ENCODE measurements at places on chromosomes 1 and 21.

- DNase-seq: no peak
These were observed 132.8 kb upstream of the CD34 start for GRCh38 chr1:208043691-208044181.

DNA sequence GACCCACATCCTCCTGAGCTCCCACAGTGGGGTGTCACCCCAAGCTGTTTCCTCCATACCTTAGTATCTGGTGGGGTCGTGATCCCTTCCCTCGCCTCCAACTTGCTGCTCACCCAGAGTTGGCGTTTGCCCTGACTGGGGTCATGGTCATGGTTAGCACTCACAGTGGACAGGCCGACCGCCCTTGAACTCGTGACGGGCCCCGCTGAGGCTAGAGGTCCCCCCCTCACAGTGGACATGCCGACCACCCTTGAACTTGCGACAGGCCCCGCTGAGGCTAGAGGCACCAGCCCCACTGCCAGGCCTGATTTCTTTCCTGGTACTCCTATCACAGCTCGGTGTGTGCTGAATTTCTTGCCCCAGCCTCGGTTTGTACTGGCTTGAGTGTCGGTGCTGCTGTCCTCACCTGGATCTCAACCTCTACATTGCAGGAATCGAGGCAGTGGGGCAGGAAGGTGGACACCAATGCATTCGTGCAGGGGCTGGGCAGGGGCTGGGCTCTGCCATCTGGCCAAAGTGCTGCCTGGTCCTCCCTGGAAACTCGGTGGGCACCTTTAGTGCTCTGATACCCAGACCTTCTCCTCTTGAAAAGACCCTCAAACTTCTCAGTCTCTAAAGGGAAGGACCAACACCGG lies 37.5 kb upstream of the AJAP1 start:
- no peak for DNase-seq

DNA sequence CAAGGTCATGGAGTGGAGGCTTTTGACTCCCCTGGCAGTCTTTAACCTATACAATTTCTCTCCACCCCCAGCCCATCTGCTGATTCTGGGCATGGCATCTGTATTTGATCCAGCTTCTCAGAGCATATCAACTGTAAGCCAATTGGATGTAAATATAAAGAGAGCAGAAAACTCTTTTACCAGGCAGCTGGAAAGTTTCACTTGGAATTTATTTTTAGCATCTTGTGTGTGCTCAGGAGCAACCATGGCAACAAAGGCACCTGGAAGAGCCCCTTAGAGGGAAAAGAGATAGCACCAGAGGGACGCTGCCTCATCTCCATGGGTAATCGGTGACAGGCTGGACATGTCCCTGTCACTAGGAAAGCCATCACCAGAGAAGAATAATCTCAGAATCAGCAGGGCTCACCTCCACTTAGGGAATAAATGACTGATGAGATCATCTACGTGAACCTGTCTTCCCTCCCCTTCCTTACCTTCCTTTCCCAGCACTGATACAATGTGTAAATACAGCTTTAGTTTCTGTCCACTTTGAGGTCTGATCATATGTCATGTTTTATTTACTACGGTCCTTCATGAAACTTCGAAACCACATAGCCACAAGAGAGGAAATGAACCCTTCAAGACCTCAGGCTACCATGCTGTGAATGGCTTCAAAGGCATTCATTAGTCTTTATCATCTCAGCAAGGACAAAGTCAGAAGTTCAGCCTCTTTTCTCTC lies 25.3 kb upstream of the SIPA1L2 start:
- no peak for DNase-seq

DNA sequence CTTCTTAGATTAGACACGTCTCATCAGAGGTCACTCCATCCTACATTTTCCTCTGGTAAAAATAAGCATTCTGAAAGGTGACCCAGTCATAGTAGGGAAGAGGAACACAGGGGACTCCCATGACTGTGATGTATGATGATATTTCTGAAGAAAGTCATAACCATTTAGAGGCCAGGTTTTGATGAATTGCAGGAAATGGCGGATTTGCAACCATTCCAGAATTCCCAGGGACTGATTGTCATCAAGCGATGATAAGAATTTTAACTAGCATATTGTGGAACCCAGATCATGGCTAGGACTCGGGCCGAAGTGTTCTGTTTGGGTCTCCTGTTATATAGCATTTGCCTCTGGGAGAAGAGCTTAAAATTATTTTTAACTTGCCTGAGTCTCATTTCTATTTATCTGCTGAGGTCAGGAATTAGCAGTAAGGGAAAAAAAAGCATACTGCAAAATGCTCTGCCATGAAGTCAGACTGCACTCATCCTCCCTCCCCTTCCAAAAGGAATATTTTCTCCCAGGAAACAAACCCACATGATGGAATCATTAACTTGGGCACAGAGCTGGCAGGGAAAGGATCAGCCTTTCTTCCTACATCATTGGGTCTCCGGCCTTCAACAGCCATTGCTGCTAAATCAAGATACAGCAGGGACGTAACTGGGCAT lies 286.7 kb downstream of the HLX start:
- peak; percentile 72 for DNase-seq

DNA sequence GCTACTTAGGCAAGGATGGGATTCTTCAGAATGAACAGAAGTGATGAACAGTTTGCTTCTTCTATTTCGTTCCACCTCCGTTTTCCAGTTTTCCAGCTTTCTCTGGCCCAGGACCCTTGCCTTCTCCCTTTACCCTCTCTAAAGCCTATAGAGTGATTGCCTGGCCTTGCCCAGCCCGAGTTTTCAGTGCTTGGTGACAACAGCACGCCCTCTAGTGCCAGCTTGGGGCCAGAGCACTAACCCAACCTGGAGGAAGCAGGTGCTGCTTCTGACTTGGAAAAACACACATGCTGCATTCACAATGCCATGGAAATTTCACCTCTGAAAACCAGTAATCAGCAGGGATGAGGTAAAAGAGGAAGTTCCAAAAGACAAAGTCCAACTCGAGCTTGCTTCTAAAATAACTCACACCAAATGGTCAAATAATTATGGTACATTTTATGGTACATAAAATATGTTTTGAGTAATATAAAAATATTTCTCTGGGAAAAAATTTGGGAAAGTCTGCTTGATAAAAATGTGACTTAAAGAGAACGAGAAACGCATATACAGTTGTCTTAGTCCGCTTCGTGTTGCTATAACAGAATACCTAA lies 26.1 kb downstream of the UBE2T start:
- DNase-seq: peak; percentile 62

DNA sequence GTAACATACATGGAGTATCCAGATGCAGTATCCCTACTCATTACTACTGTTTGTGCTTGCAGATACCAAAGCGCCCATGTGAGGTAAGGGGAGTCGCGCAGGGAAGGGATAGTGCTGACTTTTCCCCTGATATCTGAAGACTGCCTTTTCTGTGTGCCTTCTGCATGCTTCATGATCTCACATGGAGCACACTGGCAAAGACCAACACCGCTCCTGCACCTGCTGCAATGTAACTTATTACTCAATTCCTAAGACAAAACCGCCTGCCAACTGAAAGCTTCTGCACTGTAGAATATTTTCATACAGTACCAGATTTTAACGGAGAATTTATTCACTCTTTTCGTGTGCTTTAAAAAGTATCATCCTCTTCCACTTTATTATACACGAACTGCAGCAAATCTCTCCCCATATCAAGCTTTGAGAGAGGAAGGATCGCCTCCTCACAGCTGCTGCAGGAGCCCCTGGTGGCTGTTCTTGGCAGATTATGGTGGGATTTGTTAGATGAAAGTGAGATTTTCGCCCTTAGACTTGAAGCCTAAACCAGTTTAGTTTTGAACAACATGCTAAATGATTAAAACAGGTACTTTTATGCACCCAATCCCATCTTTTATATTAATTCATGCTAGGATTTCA lies 99.1 kb downstream of the PTPN14 start:
- no peak for DNase-seq

DNA sequence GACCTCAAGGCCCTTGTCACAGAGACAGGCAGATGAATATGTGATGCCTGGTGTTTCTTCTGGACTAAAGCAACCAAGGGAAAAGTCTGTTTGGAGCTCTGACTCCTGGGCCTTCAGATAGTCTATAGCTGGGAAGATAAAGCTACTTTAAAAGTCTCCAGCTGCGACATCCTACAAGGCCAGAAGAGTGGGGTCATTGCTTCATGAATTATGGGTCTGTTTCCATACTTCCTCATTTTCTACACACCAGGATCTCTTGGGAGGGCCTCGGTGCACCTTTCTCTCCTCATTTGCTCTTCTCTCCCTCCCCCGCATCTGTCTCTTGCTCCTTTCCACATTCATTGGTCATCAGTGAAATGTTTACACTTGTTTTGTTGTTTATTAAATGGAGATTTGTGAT lies 44.8 kb downstream of the SYT2 start:
- no peak for DNase-seq

DNA sequence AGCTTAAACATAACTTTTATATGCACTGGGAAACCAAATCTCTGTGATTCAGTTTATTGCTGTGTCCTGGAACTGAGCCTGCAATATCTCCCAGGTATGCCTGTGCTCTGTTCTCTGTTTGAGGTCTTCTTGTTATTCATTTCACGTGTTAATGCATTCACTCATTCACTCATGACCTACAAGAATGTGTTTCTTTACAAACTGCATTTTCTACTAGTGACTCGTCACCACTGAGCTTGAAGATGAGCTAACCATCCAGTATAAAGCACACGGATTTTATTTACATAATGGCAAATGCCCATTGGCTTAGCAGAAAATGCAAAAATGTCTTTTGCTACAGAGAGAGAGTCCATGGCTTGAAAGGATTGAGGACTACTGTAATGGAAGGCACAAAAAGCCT lies 75.0 kb upstream of the DUSP10 start:
- DNase-seq: peak; percentile 97

DNA sequence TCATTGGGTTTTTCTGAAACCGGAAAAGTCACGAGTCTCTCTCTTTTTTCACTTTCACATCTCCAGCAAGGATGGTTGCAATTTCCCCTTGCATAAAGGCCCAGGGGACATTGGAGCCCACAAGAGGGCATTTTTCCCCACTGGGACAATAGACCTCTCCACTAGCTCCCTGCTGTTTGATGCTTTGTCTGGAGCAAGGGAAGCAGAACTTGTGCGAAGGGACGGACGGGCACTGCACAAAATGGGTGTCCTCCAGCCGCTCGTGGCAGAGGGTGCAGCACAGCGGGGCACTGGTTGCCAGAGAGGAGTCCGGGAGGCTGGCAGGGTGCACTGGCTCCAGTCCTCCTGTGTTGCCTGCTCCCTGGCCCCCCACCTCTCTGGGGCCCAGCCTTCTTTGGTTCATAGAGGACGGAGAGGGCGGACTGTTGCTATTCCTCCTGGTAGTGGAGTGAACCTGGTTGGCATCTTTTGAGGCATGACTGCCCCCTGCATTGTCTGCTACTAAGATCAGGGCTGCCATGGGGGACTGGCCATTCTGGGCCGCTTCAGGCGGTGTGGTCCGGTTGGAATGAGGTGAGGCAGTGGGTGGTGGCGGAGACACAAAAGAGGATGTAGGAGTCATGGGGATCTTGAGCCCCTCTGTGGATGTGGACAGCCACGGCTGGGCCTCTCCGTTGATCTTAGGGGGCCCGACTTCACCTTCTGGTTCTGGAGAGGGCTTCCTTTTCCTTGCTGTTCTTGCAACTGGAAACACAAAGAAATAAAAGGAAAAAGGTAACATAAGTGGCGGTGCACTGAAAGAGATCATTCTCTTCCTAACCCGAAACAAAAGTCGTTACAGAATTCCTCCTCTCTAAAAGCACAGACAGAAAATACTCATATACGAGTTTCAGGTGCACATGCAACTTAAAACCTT lies 2.6 kb downstream of the IRF2BP2 start:
- DNase-seq: peak; percentile 64

DNA sequence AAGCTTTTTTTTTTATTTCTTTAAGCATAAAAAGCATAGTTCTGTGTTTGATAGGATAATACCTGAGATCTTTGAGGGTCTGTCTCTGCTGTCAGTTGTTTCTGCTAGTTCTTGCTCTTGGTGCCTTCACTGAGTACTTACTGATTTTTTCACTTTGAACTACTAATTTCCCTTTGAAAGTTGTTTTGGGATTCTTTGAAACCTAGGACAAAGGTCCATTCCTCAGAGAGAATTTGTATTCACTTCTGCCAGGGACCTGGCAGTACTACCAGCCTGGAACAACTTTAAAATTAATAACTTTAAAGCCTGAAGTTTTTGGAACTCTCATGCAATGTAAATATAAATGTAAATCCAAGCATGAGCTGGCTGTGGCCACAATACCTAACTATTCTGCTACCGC lies 190.1 kb downstream of the TM2D1 start:
- no peak for DNase-seq

- no peak for DNase-seq
These were observed 149.8 kb upstream of the TNR start for GRCh38 chr1:175893192-175893591.

GRCh38 chr21:24023402-24023801 lies 1583.9 kb downstream of the MRPL39 start:
- peak; percentile 16 for DNase-seq

DNA sequence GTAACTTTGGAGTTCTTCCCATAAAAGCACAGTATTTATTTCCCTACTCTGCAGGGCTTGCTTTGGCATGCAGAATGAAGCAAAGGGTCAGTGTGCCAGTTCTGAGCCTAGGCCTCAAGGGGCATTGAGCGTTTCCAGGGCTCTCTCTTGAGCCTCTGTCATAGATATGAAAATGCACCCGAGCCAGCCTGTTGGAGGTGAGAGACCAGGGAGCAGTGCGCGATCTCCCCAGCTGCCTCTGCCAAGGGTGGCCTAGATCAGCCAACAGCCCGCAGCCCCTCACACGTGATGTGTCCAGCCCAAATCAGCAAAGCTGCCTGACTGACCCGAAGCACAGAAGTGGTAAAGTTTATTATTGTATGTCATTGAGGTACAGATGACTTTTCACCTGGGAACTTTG lies 63.7 kb downstream of the TENT5C start:
- no peak for DNase-seq

GRCh38 chr1:96039910-96040309 lies 681.7 kb upstream of the PTBP2 start:
- DNase-seq: no peak

DNA sequence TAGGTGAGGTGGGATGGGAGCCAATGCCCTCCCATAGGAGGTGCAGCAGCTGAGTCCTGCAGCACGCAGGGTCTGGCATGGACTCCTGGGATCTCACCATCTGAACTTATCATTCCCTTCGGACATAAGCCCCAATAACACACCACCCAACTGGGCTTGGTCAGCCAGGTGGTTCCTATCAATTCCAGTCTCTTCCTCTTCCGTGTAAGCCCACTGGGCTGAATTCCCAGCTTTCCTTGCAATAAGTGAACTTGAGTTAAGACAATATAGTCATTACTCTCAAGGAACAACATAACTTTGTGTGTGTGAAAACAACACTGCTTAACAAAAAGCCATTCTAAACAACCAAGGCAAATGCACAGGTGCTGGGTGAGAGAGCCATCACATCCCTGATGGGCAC lies 86.6 kb upstream of the EDN2 start:
- DNase-seq: no peak

GRCh38 chr1:243903895-243904294 lies 53.9 kb upstream of the AKT3 start:
- no peak for DNase-seq
